ENCODE measurements at places on chromosomes 6 and 20.

DNA sequence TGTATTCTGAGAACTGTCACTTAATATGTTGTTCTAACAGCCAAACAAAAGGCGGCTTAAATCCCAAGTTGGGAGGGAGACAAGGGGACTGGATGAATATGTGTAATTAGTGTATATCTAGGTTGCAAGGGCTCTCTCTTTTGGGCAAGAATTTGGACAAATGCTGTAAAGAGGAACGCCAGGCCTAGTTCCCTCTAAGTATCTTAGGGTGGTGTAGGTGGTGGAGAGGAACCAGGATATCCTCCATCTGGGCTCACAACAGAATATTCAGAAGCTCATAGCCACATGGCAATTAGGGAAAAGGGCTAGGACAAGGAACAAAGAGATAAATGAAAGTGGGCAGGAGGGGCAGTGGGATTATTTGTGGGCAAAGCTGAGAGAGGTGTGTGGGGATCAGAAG, 149.5 kb downstream of the LRFN2 start:
- DNase-seq: no peak

GRCh38 chr20:19624221-19624965, 133.7 kb upstream of the RIN2 start:
- no peak for DNase-seq

- DNase-seq: no peak
Measured at GRCh38 chr6:149909701-149910470, 12.0 kb upstream of the RAET1E start.

DNA sequence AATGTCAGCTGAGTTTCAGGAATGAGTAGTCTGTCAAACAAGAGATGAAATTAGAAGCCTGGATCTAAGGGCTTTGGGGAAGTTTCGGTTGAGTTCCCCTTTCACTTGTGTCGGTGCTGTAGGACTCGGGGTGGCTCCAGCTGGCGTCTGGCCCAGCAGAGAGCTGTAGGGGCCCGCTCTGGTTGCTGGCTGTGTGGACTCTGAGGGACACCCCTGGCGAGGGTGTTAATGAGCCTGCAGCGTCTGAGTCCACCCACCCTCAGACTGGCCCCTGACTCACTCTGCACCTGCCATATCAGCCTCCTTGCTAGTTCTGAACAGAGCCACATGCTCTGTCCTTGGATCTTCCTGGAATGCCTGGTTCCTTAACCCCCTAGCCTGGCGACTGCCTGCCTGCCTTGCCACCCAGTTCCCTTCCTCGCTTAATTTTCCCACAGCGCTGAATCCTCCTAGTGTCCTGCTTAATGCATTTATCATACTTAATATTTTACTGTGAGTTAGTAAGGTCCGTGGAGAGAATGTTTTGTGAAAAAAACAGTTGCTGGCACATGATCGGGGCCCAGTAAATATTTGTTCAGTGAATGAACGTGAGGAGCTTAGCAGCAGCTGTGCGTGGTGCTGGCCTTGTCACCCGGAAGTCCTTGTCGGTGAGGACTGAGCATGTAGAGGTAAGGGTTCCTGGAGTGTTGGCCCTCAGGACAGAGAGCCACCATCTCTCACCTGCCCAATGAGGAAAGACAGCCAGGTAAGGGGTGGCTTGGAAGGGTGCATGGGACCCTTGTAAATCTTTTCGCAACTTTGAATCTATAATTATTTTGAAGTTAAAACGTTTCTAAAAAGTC, 1.6 kb downstream of the DNAJC5 start:
- DNase-seq: peak; percentile 47

DNA sequence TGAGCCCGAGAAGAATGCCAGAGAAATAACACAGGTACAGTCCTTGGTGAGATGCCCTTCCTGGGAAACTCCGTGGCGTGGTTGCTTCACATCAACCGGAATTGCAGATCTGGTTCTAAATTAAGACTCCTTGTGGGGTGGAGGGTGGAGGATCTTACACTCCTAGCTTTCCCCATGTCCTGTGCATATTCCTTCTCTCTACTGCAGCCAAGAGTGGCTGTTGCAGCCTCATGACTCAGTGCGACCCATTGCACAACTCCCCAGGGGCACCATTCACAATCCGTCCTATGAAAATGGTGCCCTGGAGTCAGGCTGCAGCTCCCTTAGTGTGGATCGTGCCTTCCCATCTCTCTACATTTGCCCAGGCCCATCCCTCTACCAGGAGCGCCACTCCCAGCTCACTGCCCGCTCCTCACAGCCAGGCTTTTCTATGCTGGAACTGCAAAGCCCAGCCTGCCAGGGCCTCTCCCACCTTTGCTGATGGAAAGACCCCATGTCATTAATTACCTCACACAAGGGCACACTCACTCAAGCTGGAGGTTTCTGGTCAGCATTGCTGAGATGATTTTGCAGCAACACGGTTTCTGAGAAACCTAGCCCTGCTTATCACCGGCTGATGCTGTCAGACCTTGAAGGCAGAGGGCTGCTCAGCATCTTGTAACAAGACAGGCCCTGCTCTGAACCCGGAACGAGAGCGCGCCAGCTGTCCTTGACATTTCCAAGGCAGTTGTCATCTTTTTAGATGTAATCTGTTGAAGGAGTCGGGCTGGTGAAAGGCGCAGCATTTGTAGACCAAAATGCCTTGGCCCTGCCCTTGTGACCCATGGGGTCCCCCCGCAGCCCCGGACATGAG, 39.7 kb downstream of the SIRPA start:
- DNase-seq: peak; percentile 88

DNA sequence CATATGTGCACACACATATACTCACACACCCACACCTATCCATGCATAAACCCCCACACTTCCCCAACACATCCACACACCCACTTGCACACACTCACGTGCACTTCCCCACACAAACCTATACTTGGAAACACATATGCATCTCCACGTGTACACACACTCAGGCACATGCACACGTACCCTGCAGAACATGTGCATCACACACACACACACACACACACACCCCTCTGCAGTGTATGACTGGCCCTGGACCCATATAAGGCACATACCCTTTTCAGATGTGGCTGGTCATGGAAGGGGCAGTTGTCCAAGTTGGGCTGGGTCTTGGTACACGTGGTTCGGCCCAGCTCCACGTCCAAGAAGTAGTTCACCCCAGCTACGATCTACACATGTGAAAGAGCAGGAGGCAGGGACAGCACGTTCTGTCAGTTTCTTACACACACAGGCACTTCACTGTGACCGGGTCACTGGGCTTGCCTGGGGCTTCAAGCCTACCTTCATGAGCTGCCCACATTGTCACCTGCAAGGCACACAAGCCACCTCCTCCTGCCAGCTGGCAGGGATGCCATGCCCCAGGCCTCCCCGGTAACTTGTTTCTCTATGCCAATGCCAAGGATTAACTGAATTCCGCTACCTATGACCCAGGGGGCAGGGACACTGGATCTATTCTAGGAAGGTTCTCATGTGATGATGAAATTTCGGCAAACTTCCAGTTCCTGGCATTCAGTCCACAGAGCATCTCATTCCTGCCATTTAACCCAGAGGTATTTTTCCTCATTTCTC, 2.6 kb downstream of the CST3 start:
- DNase-seq: no peak

DNA sequence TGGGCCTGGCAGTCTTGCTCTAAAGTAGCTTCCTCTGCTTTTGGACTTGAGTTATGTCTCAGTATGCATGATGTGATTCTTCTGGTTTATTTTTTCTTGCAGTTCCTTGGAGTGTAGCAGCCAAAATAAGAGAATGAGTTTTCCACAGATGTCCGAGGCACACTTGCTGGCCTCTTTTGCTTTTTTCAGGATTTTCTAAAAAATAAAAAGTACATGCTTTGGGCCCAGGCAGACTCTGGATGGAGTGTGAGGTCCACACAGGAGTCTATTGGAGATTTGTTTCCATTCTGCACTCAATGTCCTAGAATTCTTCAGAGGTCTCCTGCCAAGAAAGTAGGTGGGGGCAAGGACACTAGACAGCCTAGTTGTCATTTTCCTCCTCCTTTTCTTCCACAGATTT, 477.6 kb downstream of the EPM2A start:
- DNase-seq: no peak

- DNase-seq: no peak
Measured at GRCh38 chr20:15267935-15268334, 930.5 kb upstream of the FLRT3 start.

GRCh38 chr6:34246563-34247391, 2.0 kb downstream of the SMIM29 start:
- DNase-seq: no peak

DNA sequence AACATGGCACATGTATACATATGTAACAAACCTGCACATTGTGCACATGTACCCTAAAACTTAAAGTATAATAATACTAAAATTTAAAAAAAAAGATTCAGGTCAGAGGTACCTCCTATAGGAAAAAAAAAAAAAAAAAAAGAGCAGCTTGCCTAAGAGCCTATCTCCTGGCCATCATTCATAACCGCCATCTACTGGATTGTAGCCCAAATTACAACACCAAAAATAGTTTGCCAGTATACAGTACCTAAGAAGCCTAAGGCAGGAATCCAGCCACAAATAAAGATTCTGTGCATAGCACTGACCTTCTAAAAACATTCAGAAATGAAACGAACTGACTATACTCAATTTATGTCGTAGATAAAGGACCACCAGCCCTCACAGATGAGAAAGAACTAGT, 438.4 kb upstream of the ADGRB3 start:
- DNase-seq: no peak

DNA sequence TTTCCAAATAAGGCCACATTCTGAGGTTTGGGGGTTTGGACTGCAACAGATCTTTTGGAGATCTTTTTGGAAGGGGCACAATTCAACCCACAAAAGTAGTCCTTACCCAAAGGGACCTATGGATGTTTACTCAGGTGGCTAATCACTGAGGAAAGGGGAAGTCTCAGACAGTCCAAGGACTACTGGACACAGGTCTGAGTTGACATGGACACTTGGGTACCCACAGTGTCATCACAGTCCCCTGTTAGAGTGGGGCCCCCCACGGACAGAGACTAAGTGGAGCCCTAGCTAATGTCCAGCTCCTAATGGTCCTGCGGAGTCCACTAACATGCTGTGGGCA, 101.6 kb downstream of the LY86 start:
- DNase-seq: no peak

GRCh38 chr20:35854713-35855348, 83.0 kb downstream of the PHF20 start:
- DNase-seq: no peak

DNA sequence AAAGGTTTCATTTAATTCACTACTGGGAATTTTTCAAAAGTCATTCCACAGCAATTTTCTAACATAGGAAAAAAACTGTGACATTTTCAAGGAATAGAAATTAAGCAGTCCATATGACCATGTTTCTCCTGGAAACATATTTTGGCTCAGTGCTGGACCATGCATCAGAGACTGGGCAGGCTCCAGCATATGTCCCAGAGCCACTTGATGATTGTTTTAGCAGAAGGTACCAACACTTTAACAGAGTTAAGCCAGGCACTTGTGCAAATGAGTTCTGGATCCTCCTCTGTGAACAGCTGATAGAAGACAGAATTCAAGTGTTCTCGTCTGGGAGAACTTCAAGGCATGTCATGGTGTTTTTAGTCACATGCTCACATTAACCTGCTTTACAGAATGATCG, 516.3 kb downstream of the COL12A1 start:
- no peak for DNase-seq

DNA sequence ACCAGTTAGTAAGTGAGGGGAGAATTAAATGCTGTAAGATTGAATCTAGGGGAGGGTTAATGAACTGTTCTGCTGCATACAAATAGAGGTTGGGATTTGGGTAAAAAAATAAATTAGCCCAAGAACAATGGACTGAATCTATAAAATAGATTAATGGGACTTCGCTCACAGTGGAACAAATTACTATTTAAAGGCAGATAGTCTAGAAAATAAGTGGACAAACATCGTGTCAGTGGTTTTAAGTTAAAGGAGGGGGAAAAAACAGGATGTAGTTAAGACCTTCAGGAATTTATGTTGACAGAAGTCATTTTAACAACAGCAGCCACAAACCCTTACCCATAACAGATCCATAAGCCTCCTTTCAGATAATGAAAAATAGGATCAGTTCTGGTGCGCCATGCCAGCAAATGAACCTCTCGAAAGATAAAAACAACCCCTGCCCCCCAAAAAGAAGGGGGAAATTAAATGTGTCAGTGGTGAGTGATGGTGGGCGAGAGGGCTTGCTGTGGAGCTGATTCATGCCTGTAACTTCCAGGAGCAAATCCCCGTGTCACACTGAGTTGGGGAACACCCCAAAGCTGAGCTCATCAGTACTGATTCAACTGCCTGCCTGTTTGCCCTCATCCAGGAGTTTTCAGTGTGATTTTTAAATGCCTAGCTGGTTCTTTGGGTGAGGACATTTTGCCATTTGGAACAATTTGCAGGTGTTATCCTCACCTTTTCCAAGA, 86.8 kb downstream of the PPP1R14C start:
- peak; percentile 42 for DNase-seq

DNA sequence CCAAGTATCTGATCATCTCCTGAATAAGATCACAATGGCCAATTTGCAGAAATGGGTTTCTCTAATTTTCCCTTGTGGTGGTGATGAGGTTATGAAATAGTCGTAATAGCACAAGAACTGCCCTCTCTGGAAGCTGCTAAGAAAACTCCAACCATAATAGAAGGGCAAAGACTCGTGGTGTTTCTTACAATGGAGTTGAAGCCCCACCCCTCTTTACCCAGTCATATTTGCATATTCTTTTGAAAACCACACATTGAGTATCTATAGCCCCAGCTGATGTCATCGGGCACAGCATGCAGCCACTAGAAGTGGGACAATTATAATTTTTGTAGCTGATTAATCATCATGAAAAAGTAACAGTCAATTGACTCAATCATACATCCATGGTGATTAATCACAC, 452.1 kb upstream of the POU3F2 start:
- no peak for DNase-seq

DNA sequence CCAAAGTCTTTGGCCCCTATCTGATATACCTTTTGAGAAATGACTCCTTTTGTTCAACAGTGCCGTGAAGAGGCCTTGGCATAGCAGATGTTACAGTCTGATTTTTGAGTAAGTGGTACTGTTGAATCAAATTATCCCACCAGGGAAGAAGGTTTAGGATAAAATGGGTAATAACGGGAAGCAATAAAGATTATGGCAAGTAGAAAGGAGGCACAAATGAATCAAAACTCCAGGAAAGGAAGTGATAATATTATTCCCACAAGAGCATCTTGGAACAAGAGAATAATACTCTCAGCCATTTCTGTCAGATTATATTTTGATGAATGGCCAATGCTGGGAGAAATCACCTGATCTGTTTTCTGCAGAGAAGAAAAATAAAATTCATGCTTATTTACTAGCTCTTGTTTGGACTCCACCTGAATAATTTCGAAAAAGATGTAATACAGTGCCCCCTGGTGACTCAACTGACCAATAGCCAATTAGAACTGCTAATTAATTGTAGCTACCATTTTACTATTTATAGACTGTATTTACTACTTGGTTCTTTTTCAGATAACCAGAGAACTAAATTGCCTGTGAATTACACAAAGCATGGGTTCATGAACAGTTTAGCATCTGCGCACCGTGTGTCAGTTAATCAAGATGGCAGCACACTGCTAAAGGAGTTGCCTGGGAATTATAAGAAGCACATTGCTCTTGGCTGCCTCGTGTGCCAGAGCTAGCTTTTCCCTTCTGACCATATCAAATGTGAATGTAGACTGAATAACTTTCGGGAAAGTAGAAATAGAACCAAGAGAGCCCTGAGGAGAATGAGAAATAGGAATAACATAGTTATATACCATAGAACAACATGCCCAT, 78.5 kb upstream of the TRDN start:
- DNase-seq: peak; percentile 30

All from umbilical cord (tissue), 2 donors.